Endodermal cell (in vitro differentiated cells): ENCODE measurements at places on chromosomes 7 and 10. TPM values are rescaled to one million over a fixed set of nuclear protein-coding genes. Genes with fewer than 3 reads are reported as not detected.

The NUTM2E gene
- 0.16 TPM in 1 of 3 replicates, not detected in the others for total RNA-seq

The CCDC146 gene
- 2.1 to 5.2 TPM (median 3.5 TPM) in 3 replicates for total RNA-seq

The GDF2 gene
- total RNA-seq, result not detected in 2 replicates

The RNF32 gene
- 1.1 and 1.3 TPM in 2 replicates for total RNA-seq

The UTF1 gene
- 1.5 and 1.9 TPM in 2 replicates for total RNA-seq

The ACTR3C gene
- total RNA-seq, result 0.36 and 0.92 TPM in 2 replicates

GRCh38 chr7:42940985-42941847, 9.0 kb downstream of the MRPL32 start:
- peak; percentile 95 for DNase-seq

- DNase-seq, result no peak
Observed at GRCh38 chr10:70981171-70981836, 92.9 kb upstream of the PCBD1 start.

DNA sequence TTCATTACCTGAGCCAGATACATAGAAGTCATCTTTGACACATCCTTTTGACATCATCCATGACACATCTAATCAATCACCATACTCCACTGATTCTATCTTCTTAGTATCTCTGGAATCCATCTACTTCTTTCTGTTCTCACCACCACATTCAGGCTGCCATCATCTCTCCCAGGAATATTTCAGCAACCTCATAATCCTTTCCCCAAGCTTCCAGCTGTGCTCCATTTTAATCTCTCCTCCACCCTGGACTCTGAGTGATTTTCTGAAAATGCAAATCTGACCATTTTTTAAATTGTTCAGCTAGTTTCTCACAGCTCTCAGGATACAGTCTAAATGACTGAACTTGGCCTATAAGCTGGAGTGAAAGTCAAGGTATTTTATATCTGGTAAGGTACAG, 2.5 kb upstream of the BTRC start:
- DNase-seq, result no peak

GRCh38 chr10:10605551-10606081, 412.1 kb upstream of the CELF2 start:
- DNase-seq, result no peak

DNA sequence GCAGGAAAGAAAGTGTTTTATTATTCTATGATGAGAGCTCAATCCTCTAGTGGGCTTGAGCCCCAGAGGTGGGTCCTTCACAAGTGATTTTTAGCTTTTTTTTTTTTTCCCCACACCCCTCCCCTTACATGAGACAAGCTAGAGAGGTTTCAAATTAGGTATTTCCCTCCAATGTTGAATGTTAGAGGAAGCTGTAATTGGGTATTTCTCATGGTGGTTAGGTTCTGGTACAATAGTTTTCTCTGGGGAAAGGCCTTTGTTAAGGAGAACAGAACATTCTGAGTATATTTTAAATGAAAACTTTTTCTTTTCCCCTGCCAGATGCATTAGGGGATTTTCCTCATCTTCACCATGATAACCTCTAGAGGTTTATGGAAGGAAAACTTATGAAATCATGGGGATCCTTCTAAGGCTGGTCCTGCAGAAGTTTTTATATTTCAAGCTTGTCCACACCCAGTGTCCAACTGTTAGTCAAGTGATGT, 1039.7 kb downstream of the NRG3 start:
- DNase-seq, result no peak

GRCh38 chr7:151632750-151633515, 113.2 kb upstream of the RHEB start:
- DNase-seq, result peak; percentile 81

DNA sequence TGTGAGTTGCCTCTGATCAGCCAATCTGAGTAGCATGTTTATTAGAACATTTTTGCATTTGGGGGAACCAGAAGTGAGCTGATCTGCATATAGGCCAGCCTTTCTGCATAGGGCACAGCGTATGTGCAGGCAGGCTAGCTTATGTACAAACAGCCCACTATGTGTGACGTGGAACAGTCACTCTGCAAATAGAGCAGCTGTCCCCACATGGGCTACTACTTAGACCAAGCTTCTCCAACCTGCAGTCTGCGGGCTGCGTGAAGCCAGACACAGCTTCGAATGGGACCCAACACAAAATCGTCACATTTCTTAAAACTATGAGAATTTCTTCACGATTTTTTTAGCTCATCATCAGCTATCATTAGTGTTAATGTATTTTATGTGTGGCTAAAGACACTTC, 134.1 kb upstream of the FAM20C start:
- DNase-seq, result no peak

GRCh38 chr7:111492234-111492633, 70.1 kb downstream of the IMMP2L start:
- DNase-seq, result no peak

GRCh38 chr10:88070080-88070880, 206.9 kb downstream of the PTEN start:
- DNase-seq, result no peak

DNA sequence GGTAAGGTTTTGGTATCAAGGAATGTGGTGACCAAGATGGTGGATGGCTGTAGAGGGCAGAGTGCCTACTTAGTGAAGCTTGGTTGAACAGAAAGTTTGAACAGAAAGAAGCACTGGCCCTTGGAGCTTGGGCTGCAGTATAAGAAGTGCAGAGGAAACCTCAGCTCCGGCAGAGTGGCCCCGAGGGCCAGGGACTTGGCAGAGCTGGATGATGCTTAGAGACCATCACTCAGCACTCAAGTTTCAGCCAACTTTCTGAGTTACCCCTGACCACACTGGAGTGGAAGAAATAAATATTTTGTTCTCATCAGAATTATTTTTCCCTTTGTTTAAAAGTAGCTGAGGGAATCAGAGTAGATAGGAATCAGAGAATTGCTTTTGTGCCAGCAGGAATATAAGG, 336.7 kb downstream of the C7orf25 start:
- no peak for DNase-seq

GRCh38 chr10:132058111-132058745, 7.5 kb upstream of the JAKMIP3 start:
- no peak for DNase-seq

DNA sequence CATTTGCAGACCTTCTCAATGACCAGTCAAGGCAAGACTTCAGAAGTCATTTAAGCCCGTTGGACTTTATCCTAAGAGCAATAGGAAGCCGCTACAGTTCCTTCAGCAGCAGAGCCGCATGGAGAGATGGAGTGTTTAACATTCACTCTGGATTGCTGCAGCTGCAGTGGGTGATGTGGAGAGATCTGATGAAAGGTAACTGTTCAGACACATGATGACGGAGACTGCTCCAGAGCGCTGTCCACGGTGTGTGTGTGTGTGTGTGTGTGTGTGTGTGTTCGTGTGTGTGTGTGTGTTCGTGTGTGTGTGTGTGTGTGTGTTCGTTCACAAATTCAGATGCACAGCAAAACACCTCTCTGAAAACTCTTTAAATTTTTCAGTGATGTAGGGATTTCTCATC, 37.0 kb downstream of the SEC61G start:
- no peak for DNase-seq

- peak; percentile 44 for DNase-seq
Observed at GRCh38 chr10:99698504-99699080, 33.3 kb downstream of the COX15 start.

GRCh38 chr10:6912021-6912420, 331.9 kb upstream of the PRKCQ start:
- DNase-seq, result no peak

DNA sequence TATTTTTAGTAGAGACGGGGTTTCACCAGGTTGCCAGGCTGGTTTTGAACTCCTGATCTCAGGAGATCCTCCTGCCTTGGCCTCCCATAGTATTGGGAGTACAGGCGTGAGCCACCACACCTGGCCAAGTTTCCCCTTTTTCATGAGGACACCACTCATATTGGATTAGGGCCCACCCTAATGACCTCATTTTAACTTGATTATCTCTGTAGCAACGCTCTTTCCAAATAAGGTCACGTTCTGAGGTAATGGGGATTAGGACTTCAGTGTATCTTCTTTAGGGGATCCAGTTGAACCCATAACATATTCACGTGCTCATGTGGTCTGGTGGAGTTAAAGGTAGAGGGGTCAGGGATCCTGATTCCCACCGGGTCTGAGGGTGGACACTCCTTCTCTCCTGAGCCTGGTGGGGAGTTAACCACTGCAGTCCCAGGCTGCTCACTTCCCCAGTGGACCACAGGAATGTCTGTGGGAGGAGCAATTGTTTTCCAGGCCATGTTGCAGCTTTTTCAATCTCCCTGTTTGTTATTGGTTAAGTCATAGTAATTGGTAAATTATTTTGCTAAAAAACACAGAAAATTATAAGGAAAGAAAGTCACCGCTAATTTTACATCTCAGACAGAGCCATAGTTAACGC, 130.5 kb downstream of the GRK5 start:
- DNase-seq, result no peak

DNA sequence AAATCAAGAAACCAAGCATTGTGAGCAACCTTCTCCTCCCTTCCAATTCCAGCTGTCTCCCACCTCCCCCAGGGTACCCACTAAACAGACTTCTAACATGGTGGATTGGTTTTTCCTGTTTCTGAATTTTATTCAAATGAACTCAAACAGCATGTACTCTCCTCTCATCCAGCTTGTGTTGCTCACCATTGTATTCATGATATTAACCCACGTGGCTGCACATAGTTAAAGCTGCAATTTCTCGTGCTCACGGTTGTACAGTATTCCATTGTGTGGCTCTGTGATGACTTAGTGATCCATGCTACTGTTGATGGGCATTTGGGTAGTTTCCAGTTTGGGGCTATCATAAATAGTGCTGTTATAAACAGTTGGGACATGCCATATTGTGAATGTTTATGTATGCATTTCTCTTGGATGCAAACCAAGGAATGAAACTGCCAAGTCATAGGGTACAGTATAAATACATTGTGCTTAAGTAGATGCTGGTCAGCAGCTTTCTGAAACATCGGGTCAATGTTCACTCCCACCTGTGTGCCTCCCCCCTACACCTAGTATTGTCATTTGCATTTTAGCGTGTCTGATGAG, 124.3 kb downstream of the CACNB2 start:
- no peak for DNase-seq
